ENCODE measurements at places on chromosomes 1 and 21.
A peak's percentile ranks its signal among the peaks of the same experiment; 100 is the strongest.

DNA sequence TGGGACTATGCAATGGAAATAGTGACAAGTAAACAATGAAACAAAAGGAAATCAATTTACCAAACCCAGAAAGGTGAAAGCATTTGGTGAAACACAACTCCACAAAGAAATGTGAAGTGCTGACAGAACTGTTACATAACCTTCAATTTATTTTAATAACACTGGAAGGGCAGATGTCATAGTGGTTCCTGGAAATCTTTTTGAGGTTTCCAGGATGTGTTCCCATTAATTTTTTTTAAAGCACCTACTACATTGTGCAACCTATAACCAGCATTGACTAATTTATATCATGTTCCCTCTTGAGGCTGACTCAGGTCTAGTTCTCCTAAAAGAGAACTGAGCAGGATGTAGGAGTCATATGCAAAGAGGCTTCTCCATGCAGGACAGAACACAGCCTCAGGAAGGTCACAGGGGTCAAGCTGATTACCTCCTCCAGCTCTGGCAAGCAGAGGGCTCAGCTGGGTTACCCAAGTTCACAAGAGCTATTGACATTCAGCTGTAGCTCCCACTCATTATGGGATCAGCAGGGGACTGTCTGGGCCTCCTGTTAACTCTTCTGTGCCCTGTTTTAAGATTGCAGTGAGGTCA lies 157.1 kb upstream of the NRIP1 start:
- peak; percentile 98 for DNase-seq

- no peak for DNase-seq
These were observed 78.3 kb downstream of the NPHP4 start for GRCh38 chr1:5913876-5914275.

DNA sequence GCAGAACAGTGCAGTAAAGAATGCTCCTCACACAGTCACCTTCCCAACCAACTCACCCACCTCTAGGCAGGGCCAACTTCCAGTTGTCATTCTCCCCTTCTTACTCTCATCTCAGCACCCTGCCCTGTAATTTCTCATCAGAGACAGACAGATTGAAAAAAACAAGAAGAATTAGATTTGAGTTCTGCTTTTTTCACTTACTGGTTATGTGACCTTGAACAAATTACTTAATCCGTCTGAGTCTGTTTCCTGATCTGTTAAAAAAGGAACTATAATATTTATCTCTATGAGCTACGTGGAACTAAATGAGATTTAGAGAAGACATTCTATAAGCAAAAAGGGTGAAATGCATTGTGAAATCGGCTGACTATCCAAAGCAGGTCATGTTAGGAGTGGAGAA lies 330.3 kb downstream of the ZNF326 start:
- DNase-seq = peak; percentile 53

GRCh38 chr1:30300669-30301068 lies 422.7 kb downstream of the MATN1 start:
- no peak for DNase-seq

- no peak for DNase-seq
These were observed 146.2 kb downstream of the KCNT2 start for GRCh38 chr1:196462086-196462485.

DNA sequence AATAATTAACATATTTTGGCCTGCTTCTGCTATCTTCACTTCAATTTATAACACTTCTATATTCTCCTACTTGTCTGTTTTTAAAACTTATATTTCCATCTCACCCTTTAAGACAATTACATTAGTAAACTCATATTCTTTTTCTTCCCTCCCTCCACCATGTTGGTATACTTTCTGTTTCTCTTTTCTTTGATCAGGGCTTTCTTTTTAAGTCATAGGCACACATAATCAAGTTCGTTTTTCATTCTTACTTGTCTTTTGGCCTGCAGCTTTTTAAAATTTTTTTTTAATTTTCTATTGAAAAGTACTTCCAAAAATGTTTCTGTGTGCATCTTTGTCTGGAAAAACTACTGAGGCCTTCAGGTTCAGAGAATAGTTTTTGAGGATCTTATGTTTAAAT lies 2.3 kb downstream of the PYHIN1 start:
- DNase-seq = no peak

GRCh38 chr1:26132128-26132833 lies 20.7 kb downstream of the PDIK1L start:
- DNase-seq = no peak

DNA sequence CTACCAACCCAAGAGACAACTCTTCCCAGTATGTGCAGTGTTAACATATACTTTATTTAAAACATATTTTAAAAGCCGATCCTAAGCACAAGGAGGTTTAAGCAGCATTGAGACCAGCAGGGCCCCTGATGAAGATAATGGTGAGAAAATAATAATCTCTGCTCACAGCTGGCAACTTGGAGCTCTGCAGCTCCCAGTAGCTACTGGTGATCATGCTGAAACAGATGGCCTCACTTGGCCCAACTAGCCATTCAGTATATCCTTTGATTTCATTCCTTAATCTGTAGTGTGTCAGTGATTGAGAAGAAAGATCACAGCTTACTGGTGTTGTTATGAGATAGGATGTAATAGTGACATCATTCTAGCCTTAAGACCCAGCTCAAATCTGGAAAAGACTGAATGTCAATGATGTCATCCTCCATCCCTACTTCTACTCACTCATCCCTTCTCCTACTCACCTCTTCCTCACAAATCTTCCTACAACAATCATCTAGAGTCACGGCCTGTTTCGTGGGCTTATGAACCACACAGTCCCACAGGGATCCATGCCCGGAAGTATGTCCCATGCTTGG lies 817.9 kb downstream of the PLA2G4A start:
- no peak for DNase-seq

- DNase-seq = no peak
These were observed 41.9 kb downstream of the AHDC1 start for GRCh38 chr1:27562021-27562420.

GRCh38 chr21:26068776-26069175 lies 101.8 kb downstream of the APP start:
- no peak for DNase-seq

DNA sequence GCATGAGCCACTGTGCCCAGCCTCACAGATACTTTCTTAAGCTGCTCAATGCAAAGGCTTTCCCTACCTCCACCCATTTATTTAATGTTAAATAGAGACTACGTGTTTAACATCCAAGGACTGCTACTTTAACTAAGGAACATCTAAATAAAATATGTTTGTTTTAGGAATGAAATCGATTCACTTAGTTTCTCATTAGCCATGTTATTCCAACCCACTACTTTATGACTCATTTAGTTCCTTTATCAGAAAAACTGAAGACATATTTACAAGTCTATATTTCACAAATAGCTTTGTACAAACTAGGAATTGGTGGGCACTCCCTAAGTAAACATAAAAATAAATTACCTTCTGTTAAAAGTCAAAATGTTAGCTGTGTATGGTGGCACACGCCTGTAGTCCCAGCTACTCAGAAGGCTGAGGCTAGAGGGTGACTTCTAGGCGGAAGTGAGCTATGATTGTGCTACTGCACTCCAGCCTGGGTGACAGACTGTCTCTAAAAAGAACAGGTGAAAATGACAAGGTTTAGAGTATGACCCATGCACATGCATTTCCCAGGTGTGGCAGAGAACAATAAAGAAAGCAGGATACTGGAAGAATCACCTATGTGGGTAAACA lies 39.9 kb upstream of the AK4 start:
- DNase-seq = no peak

DNA sequence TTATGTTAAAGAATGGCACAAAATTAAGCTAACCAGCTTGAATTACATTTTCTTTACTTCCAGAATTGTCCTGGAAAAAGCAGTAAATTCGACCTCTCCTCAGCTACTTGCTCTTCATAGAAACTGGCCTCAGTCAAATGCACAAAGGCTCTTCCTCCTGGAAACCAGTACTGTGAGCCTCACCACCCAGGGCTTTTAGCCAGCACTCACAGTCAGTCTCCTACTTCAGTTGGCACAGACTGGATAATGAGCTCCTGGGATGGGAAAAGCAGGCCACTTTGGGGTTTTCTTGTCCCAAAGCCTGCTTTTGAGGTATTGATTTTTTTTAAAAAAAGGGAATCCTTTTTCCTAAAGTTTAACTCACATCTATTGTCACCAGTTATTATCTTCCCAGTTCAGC lies 40.4 kb downstream of the SCYL3 start:
- DNase-seq = no peak

GRCh38 chr21:40408561-40408960 lies 438.4 kb downstream of the DSCAM start:
- DNase-seq = no peak

DNA sequence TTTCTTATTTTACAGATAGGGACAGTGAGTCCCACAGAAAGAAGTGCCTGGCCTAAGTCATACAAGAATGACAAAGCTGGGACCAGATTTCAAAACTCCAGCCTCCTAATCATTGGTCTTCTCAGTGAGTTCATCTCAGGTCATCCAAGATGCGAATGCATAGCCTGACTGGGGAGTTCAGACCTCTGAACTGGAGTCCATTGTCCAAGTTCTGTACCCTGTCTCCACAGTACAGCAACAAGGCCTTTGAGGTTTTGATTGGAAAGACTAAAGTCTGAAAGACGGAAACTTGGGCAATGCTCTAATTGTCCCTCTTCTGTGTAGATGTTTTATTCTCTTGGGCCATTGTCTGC lies 62.0 kb downstream of the TNN start:
- DNase-seq = no peak

DNA sequence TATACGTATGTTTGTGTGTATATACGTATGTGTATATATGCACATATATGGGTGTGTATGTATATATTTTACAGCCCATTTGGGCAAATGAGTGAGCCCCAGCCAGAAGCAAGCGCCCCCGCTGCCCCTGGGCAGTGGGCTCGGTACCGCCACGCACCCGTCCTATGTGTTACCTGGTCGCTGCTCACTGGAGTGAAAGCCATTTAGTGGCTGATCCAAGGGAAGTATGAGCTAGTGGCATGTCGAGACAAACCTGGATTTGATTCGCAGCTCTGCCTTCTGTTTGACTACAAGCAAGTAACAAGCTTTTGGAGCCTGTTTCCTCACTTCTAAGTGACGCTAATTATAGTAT lies 35.8 kb upstream of the JAK1 start:
- DNase-seq = no peak

DNA sequence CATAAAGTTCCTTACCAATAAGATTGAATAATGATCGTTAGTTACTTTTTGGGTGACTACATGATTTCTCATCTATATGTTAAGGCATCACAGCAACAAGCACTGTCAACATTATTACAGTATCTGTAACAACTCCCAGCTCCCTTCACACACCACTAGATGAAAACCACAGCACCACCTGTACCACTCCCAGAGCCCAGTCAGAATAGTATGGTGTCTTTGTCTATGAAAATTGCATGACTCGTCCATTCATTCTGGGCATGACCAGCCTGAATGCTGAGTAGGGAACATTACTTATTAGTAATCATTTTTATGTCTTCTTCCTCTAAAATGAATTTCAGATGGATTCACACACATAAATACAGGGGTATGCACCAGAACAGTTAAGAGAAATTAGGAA lies 7.0 kb downstream of the OLFML2B start:
- no peak for DNase-seq

DNA sequence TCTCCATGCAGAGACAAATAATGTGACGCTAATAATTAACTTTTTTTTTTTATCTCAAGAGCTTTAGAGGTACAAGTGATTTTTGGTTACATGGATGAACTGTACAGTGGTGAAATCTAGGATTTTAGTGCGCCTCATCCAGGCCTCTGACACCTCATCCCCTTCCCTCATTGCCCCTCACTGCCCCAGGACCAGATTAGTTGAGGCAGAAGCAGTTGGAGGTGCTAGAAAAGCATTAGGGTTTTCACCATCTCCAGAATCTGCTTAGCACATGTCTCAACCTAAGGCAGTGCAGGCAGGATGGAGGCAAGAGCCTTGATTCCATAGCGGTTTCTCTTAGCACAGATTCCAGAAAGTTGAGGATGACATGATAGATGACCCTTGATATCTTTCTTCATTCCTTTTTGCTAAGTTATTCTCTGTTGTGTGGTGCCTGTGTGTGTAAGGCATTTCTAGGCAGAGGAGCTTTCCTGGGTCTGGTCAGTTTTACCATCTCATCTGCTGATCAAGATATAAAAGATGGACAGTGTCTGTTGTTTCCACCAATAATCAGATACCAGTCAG lies 16.3 kb upstream of the IL10 start:
- DNase-seq = no peak

- no peak for DNase-seq
These were observed 13.2 kb downstream of the MEGF6 start for GRCh38 chr1:3598051-3598491.

DNA sequence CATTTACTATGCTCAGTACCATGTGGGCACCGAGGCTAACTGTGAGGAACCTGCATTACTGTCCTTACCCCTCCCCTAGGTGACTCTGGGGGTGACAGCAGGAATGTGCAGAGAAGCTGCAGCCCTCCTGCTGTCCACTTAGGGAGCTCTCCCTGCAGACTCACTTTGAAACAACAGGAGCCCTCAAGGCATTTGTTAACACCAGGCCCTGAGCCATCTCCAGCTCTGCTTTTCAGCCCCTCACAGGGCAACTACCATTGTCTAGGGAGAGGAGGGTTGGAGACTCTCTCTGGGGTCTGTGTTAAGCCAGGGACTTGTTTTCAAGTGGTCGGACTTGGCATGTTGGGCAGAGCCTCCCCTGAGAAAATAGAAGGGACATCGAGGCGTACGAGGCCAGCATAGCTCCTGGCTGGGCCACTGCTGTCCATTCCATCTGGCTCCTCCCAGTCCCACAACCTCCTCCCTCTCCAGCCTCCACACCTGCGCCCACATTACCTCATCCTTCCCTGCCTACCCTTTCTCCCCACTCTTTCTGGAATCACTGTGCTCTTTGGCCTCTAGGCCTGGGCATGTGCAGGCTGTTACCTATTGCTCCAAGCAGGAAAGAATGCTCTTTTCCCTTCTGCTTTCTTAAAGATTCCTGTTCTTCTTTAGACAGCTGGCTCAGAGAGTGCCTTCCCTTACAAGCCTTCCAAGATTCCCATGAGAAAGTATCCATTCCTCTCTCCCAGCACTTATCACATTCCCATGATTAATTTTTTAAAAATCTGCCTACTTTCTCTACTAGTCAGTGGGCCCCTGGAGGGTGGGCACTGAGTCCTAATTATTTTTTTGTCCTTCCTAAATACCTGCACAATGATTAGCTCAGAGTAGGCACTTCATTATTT lies 102.7 kb upstream of the GCLM start:
- no peak for DNase-seq

- DNase-seq = peak; percentile 40
These were observed 456 bp upstream of the SMYD2 start for GRCh38 chr1:214280386-214281020.

- peak; percentile 8 for DNase-seq
These were observed 142.3 kb downstream of the DNM3 start for GRCh38 chr1:171983584-171983983.

- DNase-seq = no peak
These were observed 550.9 kb downstream of the SMYD3 start for GRCh38 chr1:245956225-245956624.

- DNase-seq = no peak
These were observed 23.1 kb downstream of the USP48 start for GRCh38 chr1:21759818-21760217.

DNA sequence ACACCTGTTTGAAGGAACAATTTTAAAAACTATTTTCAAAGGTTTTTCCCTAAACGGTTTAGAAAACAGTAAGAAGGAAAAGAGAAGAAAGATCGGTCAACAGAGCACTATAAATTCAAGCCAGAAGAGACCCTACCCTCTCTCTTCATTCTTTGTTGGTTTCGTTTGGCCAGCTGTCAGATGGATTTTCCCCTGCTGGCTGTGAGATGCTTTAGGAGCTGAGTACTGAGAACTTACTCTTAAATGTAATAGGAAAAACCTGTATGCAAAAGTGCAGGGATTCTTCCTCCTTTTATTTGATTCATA lies 1.3 kb upstream of the TXNIP start:
- no peak for DNase-seq

GRCh38 chr1:208212893-208213292 lies 31.3 kb downstream of the PLXNA2 start:
- no peak for DNase-seq

GRCh38 chr1:27136998-27137542 lies 17.9 kb downstream of the SLC9A1 start:
- peak; percentile 75 for DNase-seq

Data from inflammatory macrophage treated with lipopolysaccharide for 1 hour (primary cell).